ENCODE measurements at places on chromosomes 7 and 10.

DNA sequence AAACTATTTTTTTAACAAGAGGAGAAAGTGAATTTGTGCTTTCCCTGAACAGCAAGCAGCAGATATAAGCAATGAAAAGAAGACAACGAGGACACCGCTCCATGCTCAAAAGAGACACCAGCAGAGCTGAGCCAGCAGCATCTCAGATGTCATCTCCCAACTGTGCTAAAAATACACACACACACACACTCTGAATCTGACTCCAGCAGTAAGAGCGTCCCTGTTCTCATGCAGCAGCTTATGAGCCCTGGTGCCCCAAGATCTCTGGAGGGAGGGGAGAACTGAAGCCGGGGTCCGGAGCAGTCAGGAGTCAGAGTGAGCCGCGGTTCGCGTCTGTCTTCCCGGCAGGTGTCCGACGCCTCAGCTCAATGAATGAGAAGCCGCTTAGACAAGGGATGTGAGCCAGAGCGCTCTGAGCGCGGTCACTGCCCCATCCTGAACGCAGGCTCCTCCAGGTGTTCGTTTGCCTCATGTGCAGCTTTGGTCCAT is 49.2 kb downstream of the SVIL start:
- no peak for DNase-seq

DNA sequence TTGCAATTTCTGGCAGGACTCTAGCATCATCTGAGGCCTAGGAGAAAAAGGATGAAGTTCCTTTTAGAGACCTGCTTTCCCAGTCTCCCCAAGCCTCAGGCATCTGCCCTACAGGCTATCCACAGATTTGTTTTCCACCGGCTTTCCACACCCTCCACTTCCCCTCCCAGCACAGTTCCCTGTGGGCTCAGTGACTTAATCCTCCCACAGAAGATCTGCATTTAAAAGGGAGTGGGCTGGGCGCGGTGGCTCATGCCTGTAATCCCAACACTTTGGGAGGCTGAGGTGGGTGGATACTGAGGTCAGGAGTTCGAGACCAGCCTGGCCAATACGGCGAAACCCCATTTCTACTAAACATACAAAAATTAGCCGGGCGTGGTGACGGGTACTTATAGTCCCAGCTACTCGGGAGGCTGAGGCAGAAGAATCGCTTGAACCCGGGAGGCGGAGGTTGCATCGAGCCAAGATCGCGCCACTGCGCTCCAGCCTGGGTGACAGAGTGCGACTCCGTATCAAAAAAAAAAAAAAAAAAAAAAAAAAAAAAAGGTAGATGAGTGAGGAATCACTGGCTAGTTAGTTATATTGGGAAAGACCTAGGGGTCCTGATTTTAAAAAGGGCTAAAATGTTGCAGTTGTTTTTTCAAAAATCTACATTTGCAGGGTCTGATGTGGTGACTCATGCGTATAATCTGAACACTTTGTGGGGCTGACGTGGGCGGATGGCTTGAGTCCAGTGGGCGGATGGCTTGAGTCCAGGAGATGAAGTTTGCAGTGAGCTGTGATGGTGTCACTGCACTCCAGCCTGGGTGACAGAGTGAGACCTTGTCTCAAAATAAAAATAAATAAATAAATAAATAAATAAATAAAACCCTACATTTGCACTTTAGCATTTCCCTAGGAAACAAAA is 119.5 kb downstream of the BAMBI start:
- no peak for DNase-seq

DNA sequence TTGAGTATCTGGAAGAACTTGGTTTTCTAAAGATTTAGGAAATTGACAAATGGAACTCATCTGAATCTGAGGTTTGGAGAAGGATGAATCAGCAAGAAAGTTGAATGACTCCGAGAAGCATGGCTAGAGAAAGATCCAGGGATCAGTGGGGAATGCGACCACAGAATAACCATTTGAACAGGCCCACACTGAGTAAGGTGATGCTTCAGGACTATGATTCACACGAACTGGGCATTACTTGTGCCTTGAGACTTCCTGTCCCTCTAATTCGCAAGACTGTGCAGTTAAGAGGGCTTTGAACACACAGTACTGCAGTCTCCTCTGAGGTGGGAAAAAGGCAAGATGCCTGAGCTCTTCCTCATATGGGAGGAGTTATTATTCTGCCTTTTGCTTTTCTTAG is 395.5 kb upstream of the POM121L12 start:
- DNase-seq, result no peak

- DNase-seq, result no peak
Observed at GRCh38 chr10:81135851-81136250, 598.1 kb downstream of the SH2D4B start.

- DNase-seq, result no peak
Observed at GRCh38 chr7:20299145-20299544, 31.6 kb upstream of the ITGB8 start.

DNA sequence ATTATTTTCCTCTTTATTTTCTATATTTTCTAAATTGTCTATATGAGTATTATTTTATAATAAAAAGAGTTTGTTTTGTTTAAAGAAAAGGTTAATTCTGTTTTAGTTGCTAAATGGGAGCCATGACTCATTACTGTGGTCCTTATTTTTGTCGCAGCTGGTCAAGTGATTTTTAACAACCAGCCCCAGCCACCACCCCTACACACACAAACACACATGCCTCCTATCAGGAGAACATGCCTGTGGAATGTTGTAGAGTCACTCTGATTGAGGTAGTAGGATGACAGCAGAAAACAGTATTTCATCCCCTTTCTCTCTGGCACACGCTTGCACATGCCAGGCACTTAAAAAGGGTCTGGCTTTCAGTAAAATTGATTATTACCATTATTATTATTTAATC is 68.6 kb upstream of the GDF10 start:
- DNase-seq, result no peak

- DNase-seq, result no peak
Observed at GRCh38 chr10:130655313-130656186, 519.4 kb downstream of the GLRX3 start.

GRCh38 chr7:7554021-7554432 is 12.7 kb upstream of the MIOS start:
- DNase-seq, result no peak

DNA sequence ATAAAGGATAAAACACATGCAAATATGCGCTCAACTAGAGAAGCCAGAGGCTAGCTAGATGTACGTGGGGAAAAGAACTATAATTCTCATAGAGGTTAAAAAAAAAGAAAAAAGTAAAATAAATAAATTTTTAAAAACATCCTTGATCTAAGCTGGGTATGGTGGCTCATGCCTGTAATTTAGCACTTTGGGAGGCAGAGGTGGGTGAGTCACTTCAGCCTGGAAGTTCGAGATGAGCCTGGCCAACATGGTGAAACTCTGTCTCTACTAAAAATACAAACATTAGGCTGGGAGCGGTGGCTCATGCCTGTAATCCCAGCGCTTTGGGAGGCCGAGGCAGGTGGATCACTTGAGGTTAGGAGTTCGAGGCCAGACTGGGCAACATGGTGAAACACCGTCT is 18.6 kb upstream of the HSPA12A start:
- DNase-seq, result no peak

DNA sequence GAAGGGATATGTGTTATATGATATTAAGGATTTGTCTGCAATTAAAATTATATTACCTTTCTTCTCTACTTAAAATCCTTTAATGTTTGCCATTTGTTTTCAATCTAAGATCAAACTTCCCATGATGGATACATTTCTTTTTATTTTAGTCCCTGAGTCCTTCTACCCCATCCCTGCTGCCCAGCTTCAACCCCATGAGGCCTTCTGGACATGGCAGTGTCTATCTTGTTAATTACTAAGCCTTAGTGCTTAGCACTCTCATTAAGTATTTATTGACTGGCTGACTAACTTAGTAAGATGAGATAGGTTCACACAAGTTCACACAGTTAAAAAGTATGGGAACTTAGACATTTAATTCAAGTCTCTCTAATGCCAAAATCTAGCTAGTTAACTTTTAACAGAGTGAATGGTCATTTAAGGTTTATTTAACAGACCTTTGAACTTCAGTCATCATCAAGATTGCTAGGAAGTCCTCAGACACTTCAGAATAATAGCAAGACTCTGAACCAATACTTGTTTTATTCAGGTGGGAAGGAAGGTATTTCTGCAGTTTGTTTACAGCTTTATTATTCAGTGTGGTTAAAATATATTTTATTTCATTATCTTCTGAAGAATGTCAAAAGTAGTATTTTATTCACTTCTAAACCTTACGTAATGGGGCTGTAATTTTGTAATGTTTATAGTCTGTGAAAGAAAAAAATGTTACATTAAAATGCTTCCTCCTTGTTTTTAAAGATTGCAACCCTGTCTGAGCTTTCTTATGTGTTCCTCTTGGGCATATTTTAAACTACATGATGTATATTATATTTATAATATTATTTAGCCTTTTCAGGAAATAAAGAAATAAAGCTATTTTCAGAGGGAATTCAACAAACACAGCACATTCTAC is 848.9 kb downstream of the REEP3 start:
- DNase-seq, result no peak

DNA sequence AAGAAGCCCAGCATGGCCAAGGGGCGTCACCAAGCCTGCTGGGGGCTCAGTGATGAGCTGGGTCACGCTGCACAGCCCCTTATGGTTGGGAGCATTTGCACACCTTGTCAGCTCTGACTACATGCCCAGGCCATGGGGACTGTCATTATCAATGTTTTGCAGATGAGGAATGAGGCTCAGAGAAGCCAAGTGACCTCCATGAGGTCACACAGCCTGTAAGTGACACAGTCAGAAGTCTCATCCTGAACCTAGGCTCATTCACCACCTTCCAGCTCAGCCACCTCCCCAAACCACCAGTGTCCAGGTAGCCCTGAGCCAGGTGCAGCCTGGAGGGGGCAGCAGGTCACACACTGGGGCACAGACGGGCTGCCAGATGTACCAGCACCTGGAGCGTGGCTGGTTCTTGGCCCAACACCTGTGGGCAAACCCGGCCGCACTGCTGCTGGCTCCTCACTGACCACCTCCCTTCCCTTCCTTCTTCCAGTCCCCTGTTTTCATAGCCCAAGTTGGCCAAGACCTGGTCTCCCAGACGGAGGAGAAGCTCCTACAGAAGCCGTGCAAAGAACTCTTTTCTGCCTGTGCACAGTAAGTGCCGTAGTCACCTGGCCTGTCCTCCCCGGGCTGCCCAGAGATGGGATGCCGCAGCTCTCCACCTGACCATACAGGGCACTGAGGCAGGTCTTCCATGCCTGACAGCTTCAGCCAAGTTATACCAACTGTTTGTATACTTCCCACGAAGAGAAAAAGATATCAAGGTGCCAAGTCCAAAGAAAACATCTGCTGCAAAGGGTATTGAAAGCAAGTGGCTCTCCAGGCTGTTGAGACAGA is 119.6 kb downstream of the RGS10 start:
- no peak for DNase-seq

- no peak for DNase-seq
Observed at GRCh38 chr7:131691454-131692130, 135.2 kb upstream of the PODXL start.

- DNase-seq, result no peak
Observed at GRCh38 chr7:117402109-117402508, 25.2 kb downstream of the ASZ1 start.

DNA sequence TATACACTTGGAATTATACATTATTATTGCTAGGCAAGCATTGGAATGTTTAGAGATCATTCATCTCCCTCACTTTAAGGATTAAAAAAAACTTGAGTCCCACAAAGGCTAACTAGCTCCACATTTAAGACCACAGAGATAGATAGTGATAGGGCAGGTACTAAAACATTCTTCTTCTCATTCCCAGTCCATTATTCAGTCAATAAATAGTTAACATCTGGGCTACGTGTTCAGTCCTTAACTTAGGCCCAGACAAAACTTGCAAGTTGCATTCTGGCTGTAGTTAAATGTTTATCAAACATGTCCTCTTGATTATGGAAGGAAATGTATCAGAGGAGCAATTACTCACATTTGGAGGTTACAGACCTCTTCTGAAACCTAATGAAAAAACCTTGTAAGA is 2.4 kb downstream of the GNG11 start:
- DNase-seq, result no peak
